ENCODE measurements at places on chromosomes 7 and 10. TPM values are rescaled to one million over a fixed set of nuclear protein-coding genes. Genes with fewer than 3 reads are reported as not detected.

AMPH gene
- not detected for total RNA-seq

MASTL gene
- 18.3 TPM for total RNA-seq

H2BK1 gene
- not detected for total RNA-seq

TNKS2 gene
- 19.6 TPM for total RNA-seq

- DNase-seq: no peak
Observed at GRCh38 chr7:43621729-43622448, 39.0 kb downstream of the STK17A start.

- no peak for DNase-seq
Observed at GRCh38 chr7:124480821-124481290, 284.7 kb downstream of the GPR37 start.

GRCh38 chr7:121697731-121698316 lies 175.1 kb upstream of the PTPRZ1 start:
- DNase-seq: no peak

DNA sequence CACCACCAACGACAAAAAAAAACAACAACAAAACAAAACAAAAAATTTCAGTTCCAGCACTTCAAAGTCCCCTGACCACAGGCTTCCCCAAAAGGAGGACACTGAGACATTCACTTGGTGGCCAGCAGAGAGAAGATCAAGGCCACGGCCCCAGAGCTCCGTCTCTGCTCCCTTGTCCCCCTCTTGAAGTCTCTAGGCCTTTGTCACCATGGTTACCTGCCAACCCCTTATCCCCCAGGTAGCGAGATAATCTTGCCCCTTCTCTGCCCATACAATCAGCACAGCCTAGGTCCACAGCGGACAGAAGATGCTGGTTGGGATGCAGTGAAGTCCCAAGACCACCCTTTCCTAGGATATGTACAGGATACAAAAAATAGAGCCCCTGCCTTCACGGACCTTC lies 30.7 kb downstream of the AFAP1L2 start:
- DNase-seq: no peak

DNA sequence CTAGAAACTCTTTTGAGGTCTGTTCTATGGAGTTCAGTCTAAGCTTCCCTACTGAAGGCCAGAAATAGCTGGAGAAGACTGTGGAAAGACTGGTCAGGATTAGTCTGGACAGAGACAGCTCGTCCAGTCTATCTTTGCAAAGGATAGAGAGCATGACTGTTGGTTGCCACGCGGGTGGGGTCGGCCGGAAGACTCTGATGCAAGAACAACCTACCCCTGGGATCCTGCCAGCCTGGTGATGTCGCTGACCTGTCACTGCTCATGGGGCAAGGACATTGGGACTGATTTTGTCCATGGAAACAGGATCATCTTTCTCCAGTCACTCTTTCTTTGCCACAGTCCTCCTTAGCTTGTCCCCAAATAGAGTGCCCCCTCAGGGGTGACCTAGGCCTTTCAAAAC lies 337.6 kb upstream of the NPSR1 start:
- no peak for DNase-seq

DNA sequence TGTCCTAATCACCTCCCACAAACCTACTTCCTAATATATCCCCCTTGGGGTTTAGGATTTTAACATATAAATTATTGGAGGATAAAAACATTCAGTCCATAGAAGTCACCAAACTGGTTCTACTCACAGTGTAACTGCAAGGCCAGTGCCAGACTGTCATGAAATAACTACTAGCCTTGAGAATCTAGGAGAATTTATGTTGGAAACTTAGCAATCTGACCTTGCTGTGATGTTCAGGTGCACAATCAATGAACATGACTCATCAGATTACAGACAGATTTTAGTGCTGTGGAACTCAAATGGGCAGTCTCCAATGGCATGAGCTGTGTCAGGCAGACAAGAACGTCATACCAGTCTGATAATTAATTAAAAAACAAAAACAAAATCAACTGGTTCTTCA lies 571.4 kb upstream of the IGFBP3 start:
- DNase-seq: no peak

- no peak for DNase-seq
Observed at GRCh38 chr7:20741801-20742200, 44.9 kb downstream of the SP8 start.

DNA sequence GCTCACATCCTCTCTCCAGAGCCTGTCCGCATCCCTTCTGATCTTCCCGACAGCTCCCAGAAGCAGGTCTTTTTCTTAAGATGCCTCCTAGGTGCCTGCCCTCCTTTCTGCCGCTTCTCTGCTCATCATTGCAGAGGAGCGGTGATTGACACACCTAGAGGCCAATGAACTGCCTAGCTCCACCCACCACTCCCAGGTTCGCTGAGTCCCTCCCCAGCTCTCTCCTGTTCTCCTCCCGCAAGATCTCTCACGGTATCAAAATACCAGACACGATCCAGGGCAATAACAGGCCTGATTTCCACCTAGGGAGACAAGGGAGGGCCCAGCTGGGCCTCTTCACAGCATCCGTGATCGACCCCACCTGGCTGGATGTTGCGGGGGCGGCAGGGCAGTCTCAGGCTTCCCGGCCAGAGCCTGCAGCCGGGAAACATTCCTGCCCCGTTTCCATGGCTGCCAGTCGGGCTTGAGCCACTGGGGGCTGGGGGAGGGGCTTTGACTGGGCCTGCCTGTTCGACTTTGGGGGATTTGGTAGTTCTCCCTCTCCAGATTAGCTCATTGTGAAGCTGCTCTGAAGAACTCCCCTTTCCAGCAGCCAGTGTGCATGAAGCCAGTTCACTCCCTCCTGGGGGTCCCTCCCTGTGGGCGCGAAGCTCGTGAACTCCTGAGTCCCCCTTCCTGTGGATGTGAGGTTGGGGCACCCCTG lies 373.5 kb downstream of the RPS24 start:
- peak; percentile 87 for DNase-seq

DNA sequence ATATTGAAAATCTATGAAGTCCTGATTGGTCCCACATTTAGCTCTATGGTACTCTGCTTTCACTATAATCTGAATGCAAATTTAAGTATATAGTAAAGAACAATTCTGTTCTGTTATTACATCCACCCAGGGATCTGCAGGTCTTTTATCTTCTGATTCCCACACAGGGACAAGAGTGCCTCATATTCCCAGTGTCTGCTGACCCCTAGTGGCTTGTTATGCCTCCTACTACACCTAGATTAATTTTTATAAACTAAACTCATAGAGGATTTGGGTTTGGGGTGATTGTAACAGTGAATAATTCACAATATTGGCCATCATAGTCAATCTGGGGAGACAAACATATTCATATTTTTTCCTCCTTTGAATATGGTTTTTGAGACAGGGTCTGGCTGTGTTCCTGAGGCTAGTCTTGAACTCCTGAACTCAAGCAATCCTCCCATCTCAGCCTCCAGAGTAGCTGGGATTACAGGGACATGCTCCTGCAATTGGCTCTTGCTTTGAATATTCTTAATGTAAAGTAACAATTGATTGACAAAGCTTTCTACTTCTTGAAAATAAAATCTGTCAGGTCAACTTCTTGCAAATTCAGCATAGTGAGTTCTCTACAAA lies 282.1 kb downstream of the KCND2 start:
- DNase-seq: peak; percentile 81

DNA sequence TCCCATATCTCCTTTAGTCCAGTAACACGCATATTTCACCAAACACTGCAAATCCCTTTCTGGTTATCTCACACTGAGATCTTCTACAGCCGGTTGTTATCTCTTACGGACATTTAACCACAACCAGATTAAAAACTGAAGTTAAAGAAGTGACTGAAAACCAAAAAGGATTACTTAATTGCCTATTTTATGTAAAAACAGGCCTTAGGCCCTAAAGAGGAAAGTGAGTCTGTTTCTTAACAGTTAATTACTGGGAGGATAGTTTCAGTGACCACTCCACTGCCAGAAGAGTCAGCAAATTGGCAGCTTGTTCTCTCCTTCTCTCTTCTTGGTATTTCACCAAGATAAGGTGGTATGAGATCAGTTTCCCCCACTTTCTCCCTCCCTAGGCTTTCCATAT lies 161.9 kb upstream of the MEOX2 start:
- DNase-seq: no peak

- no peak for DNase-seq
Observed at GRCh38 chr7:51019191-51019844, 236.6 kb upstream of the GRB10 start.
